H4 (cell line): ENCODE measurements at places on chromosomes 6 and 20. TPM values are rescaled to one million over a fixed set of nuclear protein-coding genes. Genes with fewer than 3 reads are reported as not detected.
A peak's percentile ranks its signal among the peaks of the same experiment; 100 is the strongest.

The GSTA4 gene
- 14.9 and 19.2 TPM in 2 replicates for total RNA-seq

- peak; percentile 91 for DNase-seq
Measured at GRCh38 chr20:35303735-35304491, 11.7 kb upstream of the FAM83C start.

DNA sequence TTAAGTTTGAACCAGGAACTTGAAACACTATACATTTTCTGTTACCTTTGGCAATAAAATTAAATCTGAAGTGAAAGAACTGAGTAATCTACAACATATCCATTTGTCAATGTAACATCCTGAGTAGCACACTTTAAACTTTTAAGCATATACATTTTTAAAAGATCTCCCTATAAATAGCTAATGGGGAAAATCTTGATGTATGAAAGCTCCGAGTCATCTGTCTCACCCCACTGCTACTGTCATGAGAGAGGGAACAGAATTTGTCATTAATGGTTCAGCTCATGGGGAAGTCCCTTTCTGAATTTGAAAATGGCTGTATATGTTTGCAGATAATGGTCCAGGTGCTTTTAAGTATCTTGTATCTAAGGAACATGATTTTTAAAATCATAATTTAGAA is 55.2 kb upstream of the NOX3 start:
- DNase-seq = no peak

DNA sequence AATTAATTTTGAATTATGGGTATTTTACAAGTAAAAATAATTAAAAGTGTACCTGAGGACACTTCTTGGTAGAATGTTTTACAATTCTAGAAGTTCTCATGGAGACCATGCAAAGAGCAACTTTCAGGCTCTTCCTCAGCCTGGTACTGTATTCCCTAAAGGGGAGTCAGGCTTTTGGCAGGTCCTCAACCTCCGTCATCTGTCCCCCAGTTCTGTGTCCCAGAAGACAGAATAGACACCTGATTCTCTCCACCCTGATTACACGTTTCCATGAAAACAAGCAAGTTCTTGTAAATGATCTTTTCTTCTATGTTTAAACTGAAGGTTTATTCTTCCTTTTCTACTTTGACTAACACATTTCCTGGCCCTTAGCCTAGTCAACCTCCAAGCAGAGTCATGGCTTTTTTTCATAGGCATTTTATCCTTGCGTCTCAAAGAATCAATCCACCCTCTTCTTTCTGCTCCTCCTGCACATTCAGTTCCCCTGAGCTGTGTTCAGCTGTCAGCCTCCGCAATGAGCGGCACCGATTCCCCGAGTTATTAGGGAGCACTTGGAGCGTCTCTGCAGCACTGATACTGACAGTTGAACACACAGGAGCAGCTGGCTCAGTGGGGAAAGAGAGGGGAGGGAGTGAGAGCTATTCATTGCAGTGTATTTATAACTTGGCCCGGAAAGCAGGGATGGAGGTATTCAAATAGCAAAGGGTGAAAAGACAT is 1082.4 kb upstream of the MAP3K7 start:
- no peak for DNase-seq

DNA sequence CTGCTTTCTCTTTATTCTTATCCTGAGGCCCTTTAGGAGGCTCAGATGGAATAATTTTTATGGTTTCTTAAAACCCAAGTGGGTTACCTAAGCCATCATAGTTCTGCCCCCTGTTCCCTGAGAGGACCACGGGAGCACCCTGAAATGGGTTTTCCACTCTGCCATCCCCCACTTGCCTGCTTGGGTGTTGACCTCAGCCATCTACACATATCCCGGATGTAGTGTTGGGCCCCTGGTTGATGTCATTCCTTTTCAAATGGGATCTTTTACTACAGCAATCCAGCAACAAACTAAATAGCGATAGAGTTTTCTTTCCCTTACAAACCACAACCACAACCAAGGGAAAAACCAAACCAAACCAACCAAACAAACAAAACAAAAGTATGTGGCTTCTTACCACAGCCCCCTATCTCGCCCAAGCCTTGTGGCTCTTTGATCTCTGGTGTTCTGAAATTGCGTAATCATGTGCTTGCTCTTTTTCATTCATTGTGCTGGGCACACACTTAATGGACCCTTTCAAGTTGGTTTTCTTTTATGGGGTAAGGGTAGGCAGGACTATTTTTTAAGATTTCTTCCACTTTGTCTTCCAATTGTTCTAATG is 154.9 kb downstream of the ESR1 start:
- peak; percentile 66 for DNase-seq

DNA sequence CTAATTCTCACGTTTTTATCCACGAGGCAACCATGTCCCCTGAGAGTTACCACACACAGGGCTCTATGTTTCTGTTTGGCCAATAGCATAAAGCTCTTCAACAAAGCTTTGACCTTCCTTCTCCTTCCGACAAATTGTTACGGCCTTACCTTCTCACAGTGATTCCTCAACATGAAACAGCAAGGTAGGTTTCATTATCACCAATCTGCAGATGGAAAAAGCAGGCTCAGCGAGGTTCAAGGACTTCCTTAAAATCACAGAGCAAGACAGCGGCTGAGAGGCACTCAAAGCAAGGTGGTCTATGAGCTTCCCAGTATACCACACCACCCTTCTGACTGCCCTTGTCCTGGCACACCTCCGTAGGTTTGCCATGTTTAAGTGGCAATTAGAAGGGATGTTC is 360.0 kb downstream of the CD83 start:
- no peak for DNase-seq
